ENCODE measurements at places on chromosomes 3 and 15. TPM values are rescaled to one million over a fixed set of nuclear protein-coding genes. Genes with fewer than 3 reads are reported as not detected.

The SLC15A2 gene
- 15.2 TPM for total RNA-seq

The DAZL gene
- not detected for total RNA-seq

The TJP1 gene
- total RNA-seq: 0.32 TPM

The IL12A gene
- not detected for total RNA-seq

- DNase-seq: peak; percentile 81
These were observed 14.8 kb downstream of the TNK2 start for GRCh38 chr3:195893516-195893915.

DNA sequence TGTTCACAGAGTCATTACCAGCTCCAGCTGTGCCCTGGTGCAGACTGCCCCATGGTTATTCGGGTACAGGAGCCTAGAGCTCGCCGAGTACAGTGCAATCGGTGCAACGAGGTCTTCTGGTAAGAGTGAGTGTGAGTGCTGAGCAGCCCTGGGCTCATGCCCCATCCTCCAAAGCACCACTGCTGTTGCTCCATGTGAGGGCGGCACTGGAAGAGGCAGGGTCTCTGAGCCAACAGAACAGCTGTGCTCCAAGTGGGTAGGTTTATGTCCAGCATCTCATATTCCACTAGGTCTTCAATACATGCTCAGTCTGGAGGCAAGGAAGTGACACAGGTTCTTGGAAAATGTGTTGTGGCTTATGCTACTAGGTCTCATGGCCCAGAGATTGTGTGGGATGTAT is 19.5 kb upstream of the P4HTM start:
- no peak for DNase-seq

The IL20RB gene
- 3.1 TPM for total RNA-seq

GRCh38 chr3:45462522-45463265 is 74.3 kb downstream of the LARS2 start:
- peak; percentile 37 for DNase-seq

The MESP2 gene
- total RNA-seq: not detected

DNA sequence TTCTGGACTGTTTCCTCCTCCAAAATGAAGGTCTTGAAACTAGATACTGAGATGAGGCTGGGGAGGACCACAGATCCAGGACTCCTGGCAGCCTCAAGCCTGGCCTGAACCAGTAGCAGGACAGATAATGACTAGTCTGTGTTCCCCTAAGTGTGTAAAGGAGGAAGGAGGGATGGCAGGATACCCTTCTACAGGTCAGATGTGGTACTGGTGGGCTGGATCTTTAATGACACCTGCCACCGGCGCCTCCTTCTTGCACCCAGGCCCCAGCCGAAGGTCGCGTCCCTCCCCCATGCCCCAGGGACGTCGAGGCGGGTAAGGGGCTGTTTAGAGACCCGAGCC is 556 bp downstream of the USP19 start:
- DNase-seq: peak; percentile 31

- DNase-seq: no peak
These were observed 33.0 kb downstream of the SNRK start for GRCh38 chr3:43319376-43319775.

The ZNF445 gene
- 11.7 TPM for total RNA-seq

GRCh38 chr15:63969652-63970421 is 76.4 kb downstream of the DAPK2 start:
- no peak for DNase-seq

- DNase-seq: no peak
These were observed 75.9 kb upstream of the TMC3 start for GRCh38 chr15:81449836-81450474.

GRCh38 chr3:113070072-113070640 is 79.4 kb downstream of the GTPBP8 start:
- DNase-seq: no peak

DNA sequence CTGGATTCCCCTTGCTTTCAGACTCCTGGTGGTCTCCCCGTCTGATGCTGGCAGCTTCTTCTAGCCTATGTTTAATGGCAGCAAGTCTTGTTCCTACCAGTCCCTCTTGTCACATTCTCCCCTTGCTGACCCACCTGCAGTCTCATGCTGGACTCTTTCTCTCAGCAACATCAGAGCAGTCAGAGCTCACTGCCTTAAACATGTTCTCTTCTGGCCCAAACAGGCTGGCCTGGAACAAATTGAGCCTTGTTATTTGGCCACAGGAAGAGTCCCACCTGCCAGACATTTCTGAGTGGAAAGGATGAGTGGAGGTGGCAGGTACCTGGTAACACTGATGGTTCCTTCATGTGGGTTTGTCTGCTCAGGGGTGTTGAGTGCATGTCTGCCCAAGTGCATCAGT is 59.2 kb upstream of the APEH start:
- no peak for DNase-seq

GRCh38 chr3:139457066-139457465 is 19.2 kb downstream of the RBP2 start:
- no peak for DNase-seq

The AADAC gene
- not detected for total RNA-seq

DNA sequence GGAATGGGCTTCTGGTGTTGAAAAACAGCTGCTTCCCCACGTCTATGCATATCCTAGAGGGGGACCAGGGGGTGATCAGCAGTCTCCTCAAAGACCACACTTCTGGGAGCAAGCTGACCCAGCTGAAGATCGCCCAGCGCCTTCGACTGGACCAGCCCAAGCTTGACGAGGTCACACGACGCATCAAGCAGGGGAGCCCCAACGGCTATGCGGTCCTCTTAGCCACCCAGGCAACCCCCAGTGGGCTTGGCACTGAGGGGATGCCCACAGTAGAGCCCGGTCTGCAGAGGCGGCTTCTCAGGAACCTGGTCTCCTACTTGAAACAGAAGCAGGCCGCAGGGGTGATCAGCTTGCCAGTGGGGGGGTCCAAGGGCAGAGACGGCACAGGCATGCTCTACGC is 2.5 kb downstream of the RBM15B start:
- no peak for DNase-seq

DNA sequence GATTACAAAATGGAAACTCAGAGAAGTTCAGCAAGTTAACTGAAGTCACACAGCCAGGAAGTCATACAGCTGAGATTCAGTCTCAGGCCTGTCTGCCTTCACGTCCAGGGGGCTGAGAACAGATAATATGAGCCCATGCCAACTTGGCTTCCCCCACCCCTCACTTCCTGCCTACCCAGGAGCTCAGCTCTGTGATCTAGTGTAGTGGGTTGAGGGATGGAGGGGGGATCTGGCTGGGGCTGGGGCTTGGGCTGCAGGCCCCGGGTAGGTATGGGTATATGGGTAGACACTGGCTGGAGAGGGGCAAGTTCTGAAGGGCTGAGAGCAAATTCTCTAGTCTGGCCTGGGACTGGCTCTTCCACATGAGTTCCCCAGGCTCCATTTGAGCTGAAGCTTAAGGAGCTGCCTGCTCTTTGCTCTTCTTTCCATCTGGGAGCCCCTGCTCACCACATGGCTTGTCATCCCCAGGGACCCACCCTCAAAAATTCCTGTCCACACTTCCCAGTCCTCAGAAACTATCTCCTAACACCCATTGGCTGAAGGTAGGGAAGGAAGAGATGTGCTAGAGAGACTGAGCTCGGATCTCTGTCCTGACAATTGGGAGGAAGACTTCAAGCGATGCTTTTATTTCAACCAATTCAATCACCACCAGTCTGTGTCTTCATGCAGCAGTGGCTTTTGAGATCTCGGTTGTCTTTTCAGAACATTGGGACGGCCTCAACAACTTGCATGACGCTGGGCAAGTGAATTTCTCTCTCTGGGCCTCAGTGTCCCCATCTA is 2.0 kb downstream of the RASGRF1 start:
- DNase-seq: no peak

- DNase-seq: no peak
These were observed 77.3 kb upstream of the ATP2B2 start for GRCh38 chr3:10582733-10583132.

- DNase-seq: peak; percentile 21
These were observed 61.4 kb upstream of the IMPG2 start for GRCh38 chr3:101381809-101382208.

The CTXN2 gene
- 0.35 TPM for total RNA-seq

The BFSP2 gene
- 19.2 TPM for total RNA-seq

The TRIM59 gene
- total RNA-seq: 46.9 TPM

The STRC gene
- 1.5 TPM for total RNA-seq

- DNase-seq: no peak
These were observed 527.2 kb downstream of the FOXP1 start for GRCh38 chr3:71056327-71056726.

DNA sequence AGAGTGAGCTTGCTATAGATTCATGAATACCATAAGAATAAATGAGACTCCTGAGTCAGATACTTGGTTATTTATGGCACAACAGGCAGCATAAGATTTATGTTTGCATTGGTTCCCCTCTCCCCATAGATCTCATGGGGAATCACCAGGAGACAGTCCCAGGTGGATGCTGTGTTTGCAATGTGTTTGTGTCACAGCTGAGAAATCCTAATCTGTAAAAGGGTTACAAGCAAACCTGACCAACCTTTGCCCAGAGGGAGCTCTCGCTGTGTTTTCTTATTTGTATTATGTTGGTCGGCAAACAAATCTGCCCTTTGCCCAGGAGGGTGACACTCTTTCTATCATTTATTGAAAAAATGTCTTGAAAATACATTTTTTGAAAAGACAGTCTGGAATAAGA is 236.2 kb downstream of the ZPLD1 start:
- DNase-seq: no peak

DNA sequence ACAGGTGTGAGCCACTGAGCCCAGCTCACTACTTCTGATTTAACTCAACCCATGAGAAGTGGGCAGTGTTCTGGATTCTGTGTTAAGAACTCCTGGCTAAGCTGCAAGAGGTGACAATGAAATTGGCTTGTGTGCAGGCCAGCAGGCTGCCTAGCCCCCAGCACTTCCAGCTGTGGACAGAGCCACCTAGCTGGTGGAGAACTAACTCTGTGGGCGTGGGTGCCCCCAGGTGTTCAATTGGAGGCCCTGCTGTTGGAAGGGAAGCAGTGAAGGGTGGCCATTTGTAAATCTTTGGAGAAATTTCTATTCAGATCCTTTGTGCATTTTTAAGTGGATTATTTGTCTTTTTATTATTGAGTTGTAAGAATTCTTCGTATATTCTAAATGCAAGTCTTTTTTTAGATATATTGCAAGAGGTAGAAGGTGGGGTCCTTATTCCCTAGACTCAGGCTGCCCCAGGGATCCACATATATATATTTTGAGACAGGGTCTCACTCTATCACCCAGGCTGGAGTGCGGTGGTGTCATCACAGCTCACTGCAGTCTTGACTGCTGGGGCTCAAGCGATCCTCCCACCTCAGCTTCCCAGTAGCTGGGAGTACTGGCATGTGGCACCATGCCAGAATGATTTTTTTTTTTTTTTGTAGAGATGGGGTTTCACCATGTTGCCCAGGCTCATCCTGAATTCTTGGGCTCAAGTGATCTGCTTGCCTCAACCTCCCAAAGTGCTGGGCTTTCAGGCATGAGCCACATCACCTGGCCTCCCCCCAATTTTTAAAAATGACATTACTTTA is 7.2 kb upstream of the SCAMP5 start:
- peak; percentile 66 for DNase-seq

DNA sequence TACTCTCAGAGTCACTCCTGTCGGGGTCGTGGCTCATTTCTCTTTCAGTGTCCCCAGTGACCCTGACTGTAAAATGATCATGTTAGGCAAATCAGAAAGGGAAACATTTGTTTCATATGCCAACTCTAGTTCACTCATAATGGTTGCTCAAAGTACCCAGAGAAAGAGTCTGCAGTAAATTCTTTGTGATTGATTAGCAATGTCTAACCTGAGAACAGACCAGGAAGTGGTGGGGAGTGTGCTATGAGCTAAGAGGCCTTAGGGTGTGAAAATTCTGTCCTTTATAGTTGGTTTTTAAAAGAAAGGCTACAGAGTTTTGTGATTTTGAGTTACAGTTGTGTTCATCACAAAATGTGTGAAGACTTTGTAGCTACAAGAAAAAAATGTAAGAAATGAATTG is 108.9 kb downstream of the EDEM1 start:
- DNase-seq: no peak

DNA sequence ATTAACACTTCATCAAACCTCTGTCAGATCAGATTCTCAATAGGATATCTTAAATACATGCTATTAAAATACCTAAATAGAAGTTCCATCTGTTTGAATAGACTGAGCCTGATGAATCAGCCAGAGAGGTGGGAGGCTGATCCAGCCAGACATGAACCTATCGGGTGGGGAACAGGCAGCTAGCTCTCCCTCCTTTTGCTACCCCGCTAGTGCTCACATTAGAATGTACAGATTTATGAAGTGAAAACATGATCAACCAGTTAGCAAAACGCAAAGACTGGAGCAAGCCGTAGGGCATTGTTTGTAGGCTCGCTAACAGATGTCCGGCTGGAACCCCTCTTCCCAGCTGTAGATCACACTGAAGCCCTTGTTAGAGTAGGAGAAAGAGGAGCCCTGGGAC is 54.4 kb downstream of the GTF2E1 start:
- no peak for DNase-seq

The WDR72 gene
- not detected for total RNA-seq

GRCh38 chr15:101536166-101536874 is 46.8 kb upstream of the PCSK6 start:
- no peak for DNase-seq

DNA sequence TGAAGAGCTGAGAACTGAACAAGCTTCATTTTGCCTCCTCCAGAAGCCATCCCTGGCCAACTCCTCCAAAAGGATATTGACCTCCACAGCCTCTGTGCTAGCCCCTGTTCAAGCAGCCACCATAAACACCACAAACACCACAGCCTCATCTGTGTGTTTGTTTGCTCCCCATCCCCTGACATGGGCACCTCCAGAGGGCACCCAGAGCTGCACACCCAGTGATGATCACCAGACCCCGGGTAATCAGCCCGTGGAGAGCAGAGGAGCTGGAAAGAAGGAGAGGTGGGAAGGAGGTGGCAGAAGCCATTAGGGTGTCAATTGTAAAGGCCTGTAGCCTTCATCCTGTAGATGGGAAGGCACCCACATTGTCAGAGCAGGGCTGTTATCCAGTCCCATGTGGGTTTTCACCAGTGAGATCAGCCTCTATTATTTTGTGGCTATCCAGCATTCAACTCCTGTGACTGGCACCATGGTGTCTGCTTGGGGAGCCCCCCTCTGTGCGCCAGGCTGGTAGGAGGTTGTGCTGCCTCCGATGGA is 6.8 kb upstream of the WNT7A start:
- DNase-seq: no peak

The ENTPD3 gene
- total RNA-seq: not detected

The SPINT1 gene
- 2.0 TPM for total RNA-seq

DNA sequence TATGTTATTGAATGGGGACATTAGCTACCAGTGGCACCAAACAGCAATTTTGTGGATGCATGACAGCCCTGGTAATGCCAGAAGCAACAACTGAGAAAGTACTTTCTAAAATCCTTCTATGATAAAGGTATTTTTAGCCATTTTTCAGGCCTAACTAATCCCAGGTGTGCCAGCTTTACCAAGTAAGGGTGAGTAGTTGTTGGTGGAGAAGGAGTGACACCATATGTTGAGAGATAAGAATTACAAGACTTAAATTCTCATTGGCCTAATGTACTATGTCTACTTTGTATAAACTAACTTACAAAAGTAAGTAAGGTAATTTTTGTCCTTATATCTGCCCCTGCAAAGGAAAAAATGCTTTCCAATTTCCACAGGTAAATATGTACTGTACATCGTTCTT is 4.1 kb upstream of the COX17 start:
- peak; percentile 63 for DNase-seq

The SCN5A gene
- total RNA-seq: not detected

The NUP210 gene
- 232 TPM for total RNA-seq

Data from OCI-LY7 (cell line).